ENCODE measurements at places on chromosomes 2 and 18. TPM values are rescaled to one million over a fixed set of nuclear protein-coding genes. Genes with fewer than 3 reads are reported as not detected.

DNA sequence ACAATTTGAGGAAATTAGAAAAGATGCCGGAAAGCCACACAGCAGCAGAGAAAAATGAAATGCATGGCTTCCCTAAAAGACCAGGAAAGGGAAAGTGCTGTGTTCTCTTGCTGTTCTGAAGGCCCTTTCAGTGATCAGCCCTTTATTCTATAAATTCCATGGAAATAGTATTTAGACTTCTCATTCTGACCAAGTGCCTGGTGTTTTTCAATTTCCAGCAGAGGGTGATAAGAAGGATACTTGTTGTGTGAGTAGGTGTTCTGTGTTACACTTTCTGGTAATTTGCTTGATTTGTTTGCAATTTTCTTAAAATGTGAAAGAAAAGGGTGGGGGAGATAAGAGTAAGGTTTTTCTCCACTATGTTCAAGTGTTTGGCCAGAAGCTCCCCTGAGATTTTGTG lies 504.5 kb downstream of the IRS1 start:
- no peak for DNase-seq

DNA sequence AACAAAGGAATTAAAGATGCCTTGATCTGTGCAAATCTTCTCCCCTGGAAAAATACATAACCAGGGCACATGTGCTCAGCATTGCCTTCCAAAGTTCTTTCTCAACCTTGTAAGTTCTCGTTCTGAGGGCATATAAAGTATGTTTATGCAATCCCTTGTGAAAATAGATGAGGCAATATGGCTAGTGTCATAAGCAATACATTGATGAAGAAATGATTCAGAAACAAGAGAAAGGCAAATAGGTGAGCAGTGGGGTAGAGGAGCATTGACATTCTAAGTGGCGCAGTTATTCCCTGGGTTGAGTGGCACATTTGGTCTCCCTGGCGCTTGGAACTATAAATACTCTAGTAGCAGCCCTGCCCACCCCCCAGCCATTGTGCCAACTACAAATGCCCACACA lies 57.4 kb upstream of the PGAP1 start:
- DNase-seq, result no peak

DNA sequence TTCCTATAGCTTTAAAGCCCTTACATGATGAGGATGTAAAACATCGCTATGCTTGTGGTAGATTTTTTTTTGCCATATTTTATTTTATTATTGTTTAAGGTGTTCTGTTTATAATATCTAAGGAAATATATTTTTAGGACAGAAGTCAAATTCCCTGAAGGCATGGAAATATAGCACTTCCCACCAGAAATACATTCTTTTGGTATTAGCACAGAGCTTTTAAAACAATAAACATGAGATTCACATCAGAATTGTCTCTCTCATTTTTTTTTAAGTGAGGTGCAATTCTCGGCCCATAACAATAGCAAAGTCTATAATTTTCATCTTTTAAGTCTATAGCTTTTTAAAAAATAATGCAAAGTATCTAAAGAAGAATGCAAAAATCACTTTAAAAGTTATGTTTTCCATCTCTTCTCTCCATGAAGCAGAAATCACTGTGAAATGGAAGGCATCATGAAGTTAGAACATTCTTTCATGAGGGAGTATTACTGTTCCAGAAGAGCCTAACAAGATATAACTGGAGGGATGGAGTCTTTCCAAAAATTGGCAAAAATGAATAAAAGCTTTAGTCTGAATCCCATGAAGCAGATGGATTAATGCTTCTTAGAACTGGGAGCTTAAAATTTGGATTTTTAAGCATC lies 283.6 kb upstream of the TRIB2 start:
- no peak for DNase-seq

Gene BOLL
- not detected for total RNA-seq

GRCh38 chr2:58540681-58541080 lies 299.6 kb upstream of the FANCL start:
- DNase-seq, result no peak

Data from stomach (tissue), 19 donors.